ENCODE measurements at places on chromosomes 4 and X. TPM values are rescaled to one million over a fixed set of nuclear protein-coding genes. Genes with fewer than 3 reads are reported as not detected.

The MGAT4D gene
- total RNA-seq: not detected

The MID2 gene
- total RNA-seq: 7.1 TPM

The NKX1-1 gene
- not detected for total RNA-seq

The CMC4 gene
- 20.6 TPM for total RNA-seq

The JAKMIP1 gene
- not detected for total RNA-seq

The TTC29 gene
- not detected for total RNA-seq

The C1QTNF7 gene
- total RNA-seq: 2.4 TPM

The IBSP gene
- total RNA-seq: not detected

The SYNPO2 gene
- total RNA-seq: 50.1 TPM

The COX7B2 gene
- not detected for total RNA-seq

The CXCL10 gene
- total RNA-seq: 1.8 TPM

The TRMT2B gene
- 28.8 TPM for total RNA-seq

The EGF gene
- total RNA-seq: 0.80 TPM

The PAGE5 gene
- total RNA-seq: not detected

The SPOCK3 gene
- not detected for total RNA-seq

The PKD2 gene
- total RNA-seq: 238 TPM

The NKX3-2 gene
- total RNA-seq: 1.3 TPM

The PABPC4L gene
- total RNA-seq: not detected
